Retina (tissue), 1 donor: ENCODE measurements at places on chromosomes 4 and X.
A peak's percentile ranks its signal among the peaks of the same experiment; 100 is the strongest.

DNA sequence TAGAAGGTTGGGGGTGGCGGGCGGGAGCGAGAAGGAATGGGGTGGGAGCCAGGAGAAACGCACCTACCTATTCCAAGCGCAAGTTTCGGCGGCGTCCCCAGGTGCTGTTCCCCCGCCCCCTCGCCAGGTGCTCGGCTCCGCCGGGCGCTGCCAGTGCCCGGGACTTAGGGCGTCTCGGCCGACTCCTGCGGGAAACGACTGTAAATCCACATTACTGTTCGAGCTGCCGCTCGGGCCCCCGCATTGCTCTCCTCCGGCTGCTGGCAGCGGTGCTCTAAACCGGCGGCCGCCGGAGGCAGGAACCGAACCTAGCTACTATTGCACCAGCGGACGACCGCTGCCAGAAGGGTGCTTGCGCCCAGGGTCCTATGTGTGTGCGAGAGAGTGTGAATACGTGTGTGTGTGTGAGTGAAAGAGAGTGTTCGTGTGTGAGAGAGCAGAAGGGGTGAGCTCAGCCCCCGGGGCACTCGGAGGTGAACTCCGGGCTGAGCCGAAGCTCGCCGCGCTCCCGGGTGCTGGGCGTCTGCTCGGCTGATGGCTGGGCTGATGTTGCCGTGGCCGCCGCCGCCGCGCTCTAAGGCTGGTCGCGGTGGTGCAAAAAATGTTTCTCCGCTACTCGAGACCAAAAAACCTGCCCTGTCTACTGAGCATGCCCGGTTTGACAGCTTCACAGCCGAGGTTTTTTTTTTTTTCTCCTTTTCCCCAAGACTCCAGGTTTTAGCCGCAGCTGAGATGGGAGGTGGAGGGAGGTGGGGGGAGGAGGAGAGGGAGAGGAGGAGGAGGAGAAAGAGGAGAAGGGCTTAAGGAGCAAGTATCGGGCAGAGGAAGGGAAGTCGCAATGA, 115.7 kb upstream of the TEX13C start:
- DNase-seq, result peak; percentile 82

DNA sequence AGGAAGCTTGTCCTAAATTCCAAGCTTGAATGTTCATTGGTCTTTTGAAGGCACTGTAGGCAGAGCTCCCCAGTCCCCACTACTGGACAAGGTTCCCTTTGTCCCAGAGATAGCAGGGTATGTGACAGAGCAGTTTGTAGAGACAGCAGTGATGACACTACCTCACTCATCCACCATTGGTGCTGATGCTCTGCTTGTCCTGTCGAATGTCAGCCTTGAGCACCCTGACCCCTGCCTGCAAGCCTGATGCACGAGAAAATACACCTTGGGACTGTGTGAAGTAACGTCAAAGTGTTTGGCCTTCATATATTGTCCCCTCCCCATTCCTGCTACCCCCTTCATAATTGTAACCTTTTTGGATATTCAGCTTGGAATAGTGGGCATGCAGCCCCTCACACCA, 188.9 kb upstream of the EOLA2 start:
- no peak for DNase-seq

- DNase-seq, result no peak
Measured at GRCh38 chrX:136896121-136896914, 15.8 kb upstream of the RBMX start.

GRCh38 chr4:121462660-121463261, 81.9 kb upstream of the QRFPR start:
- no peak for DNase-seq
